ENCODE measurements at places on chromosomes 3 and 15. TPM values are rescaled to one million over a fixed set of nuclear protein-coding genes. Genes with fewer than 3 reads are reported as not detected.

SH3GL3 gene
- 3.7 TPM for total RNA-seq

PLCH1 gene
- total RNA-seq = 0.29 TPM

PXYLP1 gene
- 28.9 TPM for total RNA-seq

GRM7 gene
- total RNA-seq = 0.40 TPM

SCAANT1 gene
- total RNA-seq = 5.6 TPM

TRNT1 gene
- total RNA-seq = 69.0 TPM

EHHADH gene
- 2.5 TPM for total RNA-seq
